NCI-H187 (cell line): ENCODE measurements at places on chromosomes 12 and 14.

DNA sequence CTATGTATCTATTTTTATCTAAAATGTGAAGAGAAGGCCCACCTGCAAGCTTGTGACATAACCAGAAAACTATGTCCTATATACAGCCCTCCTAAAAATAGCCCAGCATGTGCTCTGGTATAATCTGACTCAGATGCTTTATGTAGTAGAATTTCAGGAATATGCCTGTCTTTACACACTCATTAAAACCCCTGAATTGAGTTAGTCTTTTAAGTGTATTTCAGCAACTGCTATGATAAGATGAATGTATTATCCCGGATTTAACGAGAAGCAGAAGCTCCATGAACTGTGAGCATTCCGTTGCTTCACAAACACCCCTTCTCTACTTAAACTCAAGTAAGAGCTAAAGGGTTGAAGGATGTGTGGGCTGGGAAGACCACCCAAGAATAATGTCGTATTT is 89.9 kb upstream of the PRICKLE1 start:
- no peak for DNase-seq

DNA sequence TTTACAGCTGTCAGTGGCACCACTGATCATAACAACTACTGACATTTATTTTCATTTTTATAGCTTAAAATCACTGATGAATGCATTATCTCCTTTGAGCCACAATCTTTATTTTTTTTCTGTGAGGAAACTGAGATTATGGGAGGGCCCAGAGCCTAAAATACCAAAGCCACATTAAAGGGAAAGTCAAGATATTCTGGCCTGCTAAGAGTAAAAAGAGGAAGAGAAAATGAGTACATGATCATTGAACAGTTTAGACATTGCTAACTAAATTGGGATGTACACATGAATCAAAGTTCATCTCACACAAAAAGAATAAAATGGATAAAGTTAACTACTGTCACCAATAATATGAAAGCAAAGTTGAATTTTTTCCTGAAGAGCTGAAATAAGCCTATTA is 170.5 kb upstream of the GARIN2 start:
- DNase-seq: no peak

DNA sequence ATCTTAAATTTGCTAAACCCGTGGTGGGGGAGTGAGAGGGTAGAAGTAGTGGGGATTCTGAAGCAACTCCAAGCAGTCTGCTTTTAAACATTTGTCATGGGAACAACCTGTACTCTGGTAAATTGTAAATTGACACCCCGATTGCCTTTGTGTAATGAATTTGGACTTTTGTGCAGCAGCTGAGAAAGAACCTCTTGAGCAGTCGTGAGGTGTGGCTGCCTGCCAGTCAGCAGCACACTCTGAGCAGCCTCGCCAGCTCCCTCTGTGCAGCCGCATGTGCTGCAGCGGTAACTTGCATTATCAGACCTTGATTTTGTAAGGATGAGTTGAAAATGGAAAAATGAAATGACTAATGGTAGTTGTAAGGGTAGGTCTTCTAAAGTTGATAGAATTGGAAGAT is 74.3 kb downstream of the SUSD6 start:
- DNase-seq: peak; percentile 51

GRCh38 chr12:116384691-116385485 is 107.4 kb upstream of the MED13L start:
- DNase-seq: no peak

DNA sequence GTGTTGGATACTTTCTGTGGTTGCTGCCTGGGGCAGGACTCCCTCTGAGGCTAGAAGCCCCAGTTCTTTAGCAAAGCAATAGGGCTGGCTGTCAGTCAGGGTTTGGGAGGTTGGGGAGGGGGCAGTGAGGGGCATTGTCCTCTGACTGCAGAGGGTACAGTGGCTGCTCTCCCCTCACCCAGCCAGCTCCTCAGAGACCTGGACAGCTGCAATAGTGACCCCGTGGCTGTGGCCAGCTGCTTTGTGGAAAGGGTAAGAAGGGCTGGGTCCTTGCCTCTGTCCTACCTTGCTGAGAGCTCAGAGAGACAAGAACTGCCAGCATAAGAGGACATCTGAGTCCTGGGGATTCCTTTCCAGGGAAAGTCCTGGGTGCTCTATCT is 25.8 kb downstream of the PLEKHG3 start:
- DNase-seq: no peak

- DNase-seq: no peak
Measured at GRCh38 chr12:101992091-101992490, 69.7 kb downstream of the WASHC3 start.

- DNase-seq: no peak
Measured at GRCh38 chr14:41476526-41476925, 130.2 kb upstream of the LRFN5 start.

- DNase-seq: no peak
Measured at GRCh38 chr12:11821386-11822080, 172.1 kb downstream of the ETV6 start.

GRCh38 chr12:69704357-69704756 is 5.3 kb upstream of the BEST3 start:
- DNase-seq: no peak

- no peak for DNase-seq
Measured at GRCh38 chr14:91805659-91806058, 61.7 kb downstream of the TC2N start.

- DNase-seq: no peak
Measured at GRCh38 chr12:113416091-113416754, 6.0 kb upstream of the SDSL start.
